ENCODE measurements at places on chromosomes 4 and X.

GRCh38 chr4:102543030-102543928, 42.1 kb downstream of the NFKB1 start:
- DNase-seq, result no peak

DNA sequence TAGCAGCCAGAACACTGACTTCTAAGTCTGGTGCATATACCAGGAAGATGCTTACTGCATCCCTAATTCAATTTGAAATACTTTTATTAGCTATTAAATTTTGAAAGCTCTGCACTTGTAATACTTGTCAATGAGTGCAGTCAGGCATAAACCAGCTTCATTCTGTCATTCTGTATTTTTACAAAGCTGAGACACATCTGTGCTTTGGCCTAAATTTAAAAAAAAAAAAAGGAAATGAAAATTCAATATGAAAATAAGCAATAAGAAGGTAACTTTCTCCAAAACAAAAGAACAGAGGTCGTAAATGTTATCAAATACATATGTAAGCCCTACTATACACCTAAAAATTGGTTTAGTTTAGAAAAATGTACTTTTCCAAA, 7.0 kb downstream of the SMIM14 start:
- no peak for DNase-seq

- DNase-seq, result no peak
Observed at GRCh38 chrX:96170626-96171025, 514.0 kb upstream of the DIAPH2 start.

GRCh38 chr4:43512253-43512652, 619.7 kb downstream of the GRXCR1 start:
- DNase-seq, result no peak

DNA sequence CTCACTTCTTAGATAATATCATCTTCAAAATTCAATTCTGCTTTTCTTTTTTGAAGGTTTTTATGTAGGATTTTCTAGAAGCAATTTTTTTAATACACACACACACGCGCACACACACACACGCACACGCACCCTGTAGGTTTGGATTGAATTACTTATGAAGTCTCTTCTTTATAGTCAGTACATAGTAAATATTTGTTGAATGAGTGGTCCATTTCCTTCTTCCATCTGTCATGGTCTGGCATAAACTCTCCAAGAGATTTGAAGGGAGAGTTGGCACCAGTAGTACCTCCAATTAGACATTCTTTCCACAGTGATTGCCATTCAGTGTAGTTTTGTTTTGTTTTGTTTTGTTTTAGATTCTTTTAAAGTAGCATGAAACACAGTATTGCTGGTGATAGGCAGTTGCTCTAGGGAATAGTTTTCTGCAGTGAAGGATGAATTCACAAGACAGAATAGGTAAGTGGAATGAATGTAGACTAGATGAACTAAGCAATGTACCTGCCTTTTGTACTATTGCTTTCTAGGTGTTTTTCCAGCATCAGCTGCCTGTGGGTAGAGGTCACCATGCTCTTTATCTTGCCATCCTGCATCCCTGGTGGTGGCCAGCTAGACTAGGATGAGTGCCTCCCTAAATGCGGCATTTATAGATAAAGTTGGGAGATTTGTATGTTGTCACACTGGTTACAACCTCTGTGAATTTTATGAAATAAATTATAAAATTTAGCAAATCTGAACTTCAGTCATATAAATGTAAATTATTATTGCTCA, 20.5 kb downstream of the PDLIM5 start:
- no peak for DNase-seq

GRCh38 chrX:153333821-153334653, at the start of gene ZNF275:
ZNF275 (plus strand) TSS chrX:153334153; CDS start chrX:153336680, 2,527 bp downstream.
- peak; percentile 57 for DNase-seq

GRCh38 chr4:141768954-141769353, 132.6 kb downstream of the IL15 start:
- no peak for DNase-seq

DNA sequence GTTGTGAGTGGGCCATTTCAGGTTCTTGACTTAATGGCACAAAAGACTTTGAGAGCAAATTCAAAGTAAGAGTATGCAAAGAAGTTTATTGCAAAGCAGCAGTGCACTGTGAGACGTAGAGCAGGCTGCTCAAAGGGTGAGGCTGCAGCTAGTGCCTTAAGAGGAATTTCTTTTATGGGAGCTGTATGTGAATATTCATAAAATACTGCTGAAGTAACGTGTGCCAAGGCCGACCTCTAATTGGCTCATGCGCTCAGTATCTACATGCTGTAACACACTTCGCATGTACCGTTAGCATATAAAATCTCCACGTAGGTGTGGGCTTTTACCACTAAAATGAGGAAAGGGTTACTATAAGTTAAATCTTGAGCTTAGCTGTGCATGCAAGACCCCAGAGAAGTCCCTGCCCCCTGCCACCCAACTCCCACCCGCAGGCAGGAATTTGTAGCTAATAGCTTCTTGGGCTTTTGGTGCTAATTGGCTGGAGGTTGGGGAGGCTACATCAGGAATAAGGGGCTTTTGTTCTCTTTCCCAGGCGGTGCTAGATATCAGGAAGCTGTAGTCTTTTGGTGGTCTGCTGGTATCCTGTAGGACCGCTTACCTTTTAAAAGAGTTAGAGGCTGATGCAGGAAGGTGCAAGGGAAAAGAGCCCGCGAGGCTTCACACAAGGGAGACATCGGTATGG, 47.6 kb downstream of the FSTL5 start:
- no peak for DNase-seq

DNA sequence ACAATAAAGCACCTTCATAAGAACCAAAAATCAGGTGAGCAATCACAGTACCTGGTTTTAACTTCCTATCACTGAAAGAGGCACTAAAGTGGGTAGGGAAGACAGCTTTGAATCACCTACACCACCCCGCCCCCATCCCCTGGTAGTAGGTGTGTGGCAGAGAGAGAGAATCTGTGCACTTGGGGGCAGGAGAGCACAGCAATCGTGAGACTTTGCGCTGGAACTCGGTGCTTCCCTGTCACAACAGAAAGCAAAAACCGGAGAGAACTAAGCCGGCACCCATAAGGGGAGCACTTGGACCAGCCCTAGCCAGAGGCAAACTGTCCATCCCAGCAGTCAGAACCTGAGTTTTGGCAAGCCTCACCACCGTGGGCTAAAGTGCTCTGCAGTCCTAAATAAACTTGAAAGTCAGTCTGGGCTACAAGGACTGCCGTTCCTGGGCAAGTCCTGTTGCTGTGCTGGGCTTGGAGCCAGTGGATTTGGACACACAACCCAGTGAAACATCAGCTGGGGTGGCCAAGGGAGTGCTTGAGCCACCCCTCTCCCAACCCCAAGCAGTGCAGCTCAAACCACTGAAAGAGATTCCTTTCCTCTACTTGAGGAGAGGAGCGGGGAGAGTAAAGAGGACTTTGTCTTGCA, 32.1 kb downstream of the NDUFB11 start:
- DNase-seq, result no peak

- no peak for DNase-seq
Observed at GRCh38 chrX:55143621-55144020, 54.8 kb downstream of the PAGE2 start.

- DNase-seq, result no peak
Observed at GRCh38 chr4:75727073-75727472, 2.7 kb downstream of the USO1 start.

- DNase-seq, result no peak
Observed at GRCh38 chr4:92825791-92826190, 522.0 kb downstream of the GRID2 start.

Measured in stimulated activated CD8-positive, alpha-beta memory T cell treated with anti-CD3 and anti-CD28 coated beads, Interleukin-7, amount 100 ng/mL, for 1 hour (primary cell).